ENCODE measurements at places on chromosomes 2 and 18.

DNA sequence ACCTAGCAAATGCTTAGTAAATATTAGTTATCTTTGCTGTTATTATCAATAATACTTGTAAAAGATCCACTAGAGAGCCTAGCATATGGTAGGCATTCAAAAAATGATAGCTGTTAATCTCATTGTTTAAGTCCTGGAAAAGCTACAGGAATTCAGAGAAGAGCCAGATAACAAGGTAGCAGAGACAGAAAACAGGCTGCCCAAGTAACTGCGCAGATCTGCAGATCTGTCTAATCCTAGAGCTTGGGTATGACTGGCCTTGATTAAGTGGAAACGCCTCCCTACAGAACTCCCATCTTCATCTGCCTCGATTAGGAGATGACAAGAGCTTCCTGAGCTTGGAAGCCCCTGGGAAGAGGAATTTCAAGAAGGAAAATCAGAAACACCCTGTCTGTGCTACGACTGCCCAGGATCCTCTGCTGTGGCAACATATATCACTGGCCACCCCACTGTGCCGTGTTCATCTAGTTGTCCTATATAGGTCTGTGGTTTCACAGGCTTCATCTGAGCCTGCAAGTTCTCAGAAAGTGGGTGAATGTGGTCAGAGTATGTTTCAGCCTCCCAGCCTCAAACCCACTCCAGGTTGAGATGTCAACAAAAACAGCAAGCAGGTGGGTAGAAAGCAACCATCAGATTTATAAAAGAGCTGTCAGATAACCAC is 151.5 kb upstream of the PKDCC start:
- no peak for DNase-seq

- DNase-seq: peak; percentile 52
These were observed 48.2 kb upstream of the PAPOLG start for GRCh38 chr2:60707750-60708371.

GRCh38 chr2:169106563-169107545 is 37.5 kb downstream of the DHRS9 start:
- DNase-seq: no peak

- DNase-seq: no peak
These were observed 445 bp downstream of the C1GALT1C1L start for GRCh38 chr2:43675646-43676321.

DNA sequence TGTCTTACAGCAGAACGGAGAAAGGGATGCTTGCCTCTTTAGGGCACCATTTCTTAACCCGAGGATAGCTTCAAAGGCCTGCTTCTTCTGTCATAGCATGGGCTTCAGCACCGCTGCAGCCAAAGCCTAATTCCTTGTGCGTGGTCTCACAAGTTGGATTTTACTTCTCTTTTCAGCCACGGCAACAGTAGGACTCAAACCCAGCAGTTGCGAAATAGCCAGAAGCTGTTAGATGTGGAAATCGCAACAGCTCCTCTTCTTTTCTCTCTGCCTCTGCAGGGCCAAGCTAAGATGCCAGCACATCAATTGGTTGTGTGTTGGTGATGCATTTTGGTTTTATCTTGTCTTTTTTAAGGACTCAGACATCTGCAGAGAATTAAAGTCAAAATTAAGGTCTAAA is 3.1 kb downstream of the NRXN1 start:
- peak; percentile 1 for DNase-seq

GRCh38 chr2:37156071-37156856 is 516 bp downstream of the EIF2AK2 start:
- peak; percentile 62 for DNase-seq

DNA sequence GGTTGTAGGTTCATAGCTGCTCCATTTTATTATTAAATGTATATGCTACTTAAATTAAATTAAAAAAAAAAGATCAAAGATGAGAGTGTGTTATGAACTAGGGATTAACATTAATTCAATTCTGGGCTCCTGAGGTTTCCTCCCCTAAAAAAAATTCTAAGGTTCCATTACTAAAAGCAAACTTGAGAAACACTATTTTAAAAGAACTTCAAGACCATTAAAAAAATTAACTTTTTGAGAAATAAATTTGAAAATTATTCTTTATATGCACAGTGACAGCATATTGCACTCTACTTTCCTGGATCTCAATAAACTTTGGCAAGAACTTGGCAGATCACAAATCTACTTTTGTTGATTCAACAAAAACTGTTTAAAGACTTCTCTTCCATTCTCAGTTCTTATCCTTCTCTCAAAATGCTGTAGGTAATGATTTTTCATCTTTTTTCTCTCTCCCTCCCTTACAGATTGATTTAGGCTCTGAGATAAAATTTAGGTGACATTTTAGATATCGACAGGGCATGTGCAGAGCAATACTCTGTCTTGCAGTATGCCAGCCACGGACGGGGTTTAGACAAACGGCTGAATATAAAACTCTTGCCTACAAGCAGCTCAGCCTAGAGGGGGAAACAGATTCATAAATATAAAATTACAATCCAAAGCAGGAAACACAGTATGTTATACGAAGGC is 592 bp upstream of the MARS2 start:
- no peak for DNase-seq

DNA sequence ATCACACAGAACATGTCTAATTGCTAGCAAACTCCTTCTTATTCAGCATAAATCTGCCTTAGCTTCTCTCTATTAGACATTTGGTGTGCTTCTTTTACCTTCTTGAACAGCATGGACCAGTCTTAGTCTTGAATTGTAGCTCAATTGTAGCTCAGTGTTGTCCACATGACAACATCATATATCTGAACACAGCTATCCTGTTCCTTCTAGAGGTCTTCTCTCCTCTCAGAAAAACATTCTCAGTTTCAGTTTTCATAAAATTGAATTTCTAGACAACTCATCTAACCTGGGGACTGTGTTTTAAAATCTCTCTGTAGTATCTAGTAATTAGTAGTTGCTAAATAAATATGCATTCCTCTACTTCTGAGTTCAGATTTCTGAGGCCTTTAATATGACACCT is 47.6 kb downstream of the CPO start:
- DNase-seq: no peak

GRCh38 chr2:31525876-31526275 is 54.9 kb downstream of the SRD5A2 start:
- DNase-seq: no peak

- DNase-seq: no peak
These were observed 5.8 kb upstream of the CNDP1 start for GRCh38 chr18:74528478-74528877.

DNA sequence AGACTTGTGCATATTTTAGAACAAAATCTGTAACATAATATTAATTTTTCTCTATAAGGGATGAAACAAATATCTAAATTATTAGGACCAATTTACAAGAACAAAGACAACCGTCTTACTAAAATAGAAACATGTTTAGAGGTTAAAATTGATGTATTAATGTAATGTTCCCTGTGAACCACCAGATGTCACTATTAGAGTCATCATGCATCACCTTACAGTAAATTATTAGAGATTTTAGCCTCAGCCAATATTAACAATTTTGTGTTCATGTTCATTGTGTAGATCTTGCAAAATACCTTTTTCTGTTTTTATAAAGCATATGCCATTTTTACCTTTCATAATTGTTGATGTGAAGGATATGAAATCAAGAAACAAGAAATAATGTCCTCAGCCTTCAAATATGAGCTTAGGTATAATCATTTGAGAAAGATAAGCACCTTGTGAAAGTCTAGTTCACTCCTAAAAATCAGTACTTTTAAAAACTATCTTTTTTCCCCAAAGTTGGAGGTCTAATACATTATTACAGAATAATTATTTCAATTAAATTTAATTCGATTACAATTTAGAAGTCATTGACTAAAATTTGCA is 344.3 kb upstream of the KCNH7 start:
- peak; percentile 47 for DNase-seq

- DNase-seq: no peak
These were observed 302.3 kb upstream of the FANCL start for GRCh38 chr2:58543442-58543841.

- no peak for DNase-seq
These were observed 137.9 kb upstream of the UBE2E3 start for GRCh38 chr2:180842461-180842860.

GRCh38 chr2:211205836-211206235 is 649.4 kb downstream of the CPS1 start:
- DNase-seq: no peak

GRCh38 chr2:241618296-241618805 is 18.6 kb downstream of the THAP4 start:
- no peak for DNase-seq

- peak; percentile 97 for DNase-seq
These were observed 59.8 kb upstream of the SLC8A1 start for GRCh38 chr2:40511661-40512213.

- no peak for DNase-seq
These were observed 290.0 kb downstream of the PHLPP1 start for GRCh38 chr18:63005306-63005705.

- DNase-seq: peak; percentile 62
These were observed 31.7 kb upstream of the UBXN4 start for GRCh38 chr2:135709992-135710391.

GRCh38 chr2:117760916-117761315 is 53.6 kb upstream of the DDX18 start:
- DNase-seq: no peak

- peak; percentile 78 for DNase-seq
These were observed 24.4 kb downstream of the ZNF892 start for GRCh38 chr2:95231723-95232122.

DNA sequence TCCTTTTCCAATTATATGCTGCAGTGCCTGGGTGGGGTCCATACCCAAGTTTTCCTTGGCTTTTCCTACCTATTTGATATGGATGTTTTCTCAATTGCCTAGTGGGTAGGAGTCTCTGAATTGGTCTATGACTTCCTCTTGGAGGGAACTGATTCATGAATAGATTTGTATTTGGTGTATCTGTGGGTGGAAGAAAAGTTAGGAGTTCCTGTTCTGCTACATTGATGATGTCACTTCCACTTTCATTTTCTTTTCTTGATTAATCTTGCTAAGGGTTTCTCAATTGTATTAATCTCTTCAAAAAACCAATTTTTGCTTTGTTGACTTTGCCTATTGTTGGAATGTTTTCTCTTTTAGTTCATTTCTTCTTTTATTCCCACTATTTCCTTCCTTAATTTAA is 37.4 kb upstream of the SLC9A2 start:
- no peak for DNase-seq

- DNase-seq: no peak
These were observed 10.8 kb downstream of the AGFG1 start for GRCh38 chr2:227482638-227483340.

DNA sequence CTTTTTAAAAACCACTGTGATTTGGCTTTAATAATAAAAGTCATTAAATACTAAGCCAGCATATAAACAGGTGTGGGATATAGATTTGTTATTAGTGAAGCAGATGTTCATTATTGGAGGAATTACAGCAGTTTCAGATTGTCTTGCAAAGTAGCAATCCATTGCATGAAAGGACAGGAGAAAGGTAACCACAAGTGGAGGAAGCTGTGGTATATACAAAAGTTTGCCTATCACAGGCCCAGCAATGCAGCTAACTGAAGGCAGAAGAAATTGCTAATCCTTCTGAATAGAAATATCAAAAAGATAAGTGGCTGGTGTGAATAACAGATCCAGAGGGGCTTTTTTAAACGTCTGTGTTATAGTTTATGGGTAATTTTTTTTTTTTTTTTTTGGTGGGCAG is 199.4 kb downstream of the ZNF385B start:
- no peak for DNase-seq

DNA sequence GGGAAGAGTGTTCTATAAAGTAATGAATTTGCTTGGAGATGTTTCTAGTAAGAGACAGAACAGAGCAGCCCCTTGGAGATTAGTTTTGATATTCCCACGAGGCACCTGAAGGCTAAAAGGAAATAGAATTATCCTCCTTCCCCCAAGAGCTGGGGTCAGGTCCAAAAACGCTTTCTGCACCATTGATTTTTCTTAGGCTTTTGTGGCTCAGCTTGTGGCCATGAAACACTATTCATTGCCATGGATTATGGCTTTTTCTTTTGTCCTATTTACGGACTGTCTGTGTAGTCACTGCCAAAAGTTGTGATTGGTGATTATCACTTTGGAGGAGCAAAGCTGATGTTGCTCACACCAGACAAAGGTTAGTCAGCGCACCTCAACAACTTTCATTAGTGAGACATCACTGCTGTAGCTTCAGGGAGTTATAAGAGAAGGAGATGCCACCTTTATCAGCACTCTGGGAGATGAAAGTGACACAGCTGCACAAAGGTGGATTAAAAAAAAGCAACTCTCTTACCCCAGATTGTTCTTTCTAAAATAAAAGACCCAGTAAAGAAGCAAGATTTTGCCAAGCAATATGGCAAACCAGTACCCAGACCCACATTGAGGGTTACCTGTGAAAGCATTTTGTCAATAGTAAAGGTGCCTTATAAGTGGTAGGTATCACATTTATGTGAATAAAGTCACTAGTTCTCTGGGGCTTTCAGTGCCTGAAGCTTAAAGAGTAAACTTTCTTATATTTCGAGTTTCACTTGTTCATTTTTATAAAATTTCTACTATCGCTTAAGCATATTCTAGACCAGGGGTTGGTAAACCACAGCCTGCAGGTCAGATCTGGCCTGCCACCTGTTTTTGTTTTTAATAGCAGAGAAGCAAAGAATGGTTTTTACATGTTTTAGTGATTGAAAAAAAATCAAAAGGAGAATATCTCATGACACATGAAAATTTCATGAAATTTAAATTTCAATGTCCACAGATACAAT is 10.6 kb downstream of the CXCR4 start:
- no peak for DNase-seq

- peak; percentile 26 for DNase-seq
These were observed 22.2 kb upstream of the NAB1 start for GRCh38 chr2:190626641-190627210.

DNA sequence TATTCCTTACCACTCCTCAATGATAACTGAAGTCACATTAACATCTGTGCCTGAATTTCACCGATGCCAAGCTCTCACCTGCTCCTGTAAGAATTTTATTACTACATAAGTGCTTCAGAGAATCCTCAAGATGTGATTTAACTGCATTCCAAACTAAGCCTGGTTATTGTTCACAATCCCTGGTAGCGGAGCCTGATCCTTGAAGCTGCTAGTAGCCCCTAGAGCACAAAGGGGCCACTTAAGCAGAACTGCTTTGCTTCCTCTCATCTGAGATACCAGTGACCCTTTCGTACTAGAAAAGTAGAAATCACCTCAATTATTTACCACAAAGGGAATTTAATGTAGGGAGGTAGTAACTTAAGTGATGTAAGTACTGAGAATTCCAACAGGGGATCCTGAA is 529.6 kb downstream of the CPS1 start:
- no peak for DNase-seq

- DNase-seq: no peak
These were observed 59.7 kb upstream of the PMAIP1 start for GRCh38 chr18:59839931-59840685.

- DNase-seq: no peak
These were observed 17.6 kb upstream of the SMAD4 start for GRCh38 chr18:51012441-51012840.
